ENCODE measurements at places on chromosomes 7 and 10.

DNA sequence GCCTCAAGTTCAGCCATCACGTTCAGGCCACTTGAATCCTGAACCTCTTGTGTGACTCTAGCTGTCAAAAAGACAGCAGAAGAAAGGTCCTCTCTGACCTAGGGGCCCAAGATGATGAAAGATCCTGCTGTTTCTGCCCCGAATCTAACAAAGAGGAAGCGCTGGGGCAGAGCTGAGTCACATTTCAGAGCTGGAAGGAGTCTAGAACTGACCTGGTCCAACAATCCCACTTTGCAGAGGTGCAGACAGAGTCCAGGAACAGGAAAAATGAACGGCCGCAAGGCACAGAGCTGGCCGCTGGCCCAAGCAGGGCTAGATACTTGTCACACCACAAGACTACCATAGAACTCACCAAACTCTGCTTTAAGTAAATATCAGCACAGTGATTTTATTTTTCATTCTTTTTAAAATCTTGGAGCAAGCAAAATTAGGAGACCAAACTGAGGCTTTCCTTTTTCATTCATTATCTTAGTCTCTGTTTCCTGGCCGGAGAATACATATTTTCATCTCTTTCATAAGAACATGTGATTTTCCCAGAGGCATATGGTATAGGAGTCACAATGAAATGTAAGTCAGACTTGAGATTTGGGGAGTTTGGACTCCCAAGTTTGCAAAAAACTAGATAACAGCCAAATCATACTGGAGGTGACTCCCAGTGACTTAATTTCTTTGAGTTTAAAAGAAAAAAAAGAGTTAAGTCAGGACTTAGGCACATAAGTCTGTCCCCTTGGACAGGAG, 52.8 kb downstream of the CHST15 start:
- peaks cover 7% of the 10 kb centered on the region for H3K27me3 ChIP-seq
- no peak overlapping the region for H3K27ac ChIP-seq
- DNase-seq = no peak
- no peak overlapping the region for H3K4me3 ChIP-seq
- H3K36me3 ChIP-seq = no peaks in the 10 kb centered on the region

GRCh38 chr7:54831644-54832095, 72.7 kb upstream of the SEC61G start:
- H3K27ac ChIP-seq = no peak overlapping the region
- no peaks in the 10 kb centered on the region for H3K4me1 ChIP-seq
- no peaks in the 10 kb centered on the region for H3K36me3 ChIP-seq
- no peak overlapping the region for H3K4me3 ChIP-seq

DNA sequence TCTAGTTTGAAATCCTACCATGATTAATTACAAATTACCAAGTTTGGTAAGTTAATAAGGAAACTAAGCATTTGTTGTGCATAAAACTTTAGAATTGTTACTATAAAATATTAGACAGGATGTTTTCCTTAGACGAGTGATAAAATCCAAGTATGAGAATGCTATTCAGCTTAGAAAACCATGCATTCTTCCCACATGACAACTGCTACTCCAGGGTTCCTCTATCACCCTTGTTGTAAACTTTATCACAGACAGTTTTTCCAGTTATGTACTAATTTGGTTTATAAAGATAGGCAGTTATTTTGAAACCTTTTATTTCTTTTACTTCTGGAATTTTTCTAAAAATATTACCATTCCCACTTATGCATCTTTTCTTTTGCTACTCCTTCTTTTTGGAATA, 52.0 kb downstream of the SIRT1 start:
- H3K4me1 ChIP-seq = no peaks in the 10 kb centered on the region
- H3K27ac ChIP-seq = no peak overlapping the region
- DNase-seq = no peak
- no peaks in the 10 kb centered on the region for H3K27me3 ChIP-seq
- no peak overlapping the region for H3K4me3 ChIP-seq
- peaks cover 67% of the 10 kb centered on the region for H3K36me3 ChIP-seq

DNA sequence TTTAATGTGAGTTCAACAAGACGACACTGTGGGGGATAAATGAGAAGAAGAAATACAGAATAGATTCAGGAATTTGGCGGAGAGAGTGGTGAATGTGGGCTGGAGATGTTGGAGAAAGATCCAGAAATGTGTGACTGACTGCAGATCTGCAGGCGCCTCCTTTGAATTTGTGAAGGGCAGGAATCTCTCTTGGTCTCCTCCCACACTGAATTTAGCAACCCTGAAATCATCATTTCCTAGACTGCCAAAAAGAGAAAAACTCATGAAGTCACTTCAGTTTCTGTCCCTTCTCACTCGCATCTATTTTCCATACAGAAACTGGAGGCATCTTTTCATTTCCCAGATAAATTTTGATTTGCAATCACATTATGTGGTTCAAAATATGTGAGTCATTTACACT, 128.7 kb downstream of the GNAI1 start:
- H3K4me3 ChIP-seq = no peak overlapping the region
- DNase-seq = no peak
- H3K36me3 ChIP-seq = no peaks in the 10 kb centered on the region
- H3K4me1 ChIP-seq = peaks cover 2% of the 10 kb centered on the region
- H3K27ac ChIP-seq = no peak overlapping the region
- no peaks in the 10 kb centered on the region for H3K27me3 ChIP-seq

DNA sequence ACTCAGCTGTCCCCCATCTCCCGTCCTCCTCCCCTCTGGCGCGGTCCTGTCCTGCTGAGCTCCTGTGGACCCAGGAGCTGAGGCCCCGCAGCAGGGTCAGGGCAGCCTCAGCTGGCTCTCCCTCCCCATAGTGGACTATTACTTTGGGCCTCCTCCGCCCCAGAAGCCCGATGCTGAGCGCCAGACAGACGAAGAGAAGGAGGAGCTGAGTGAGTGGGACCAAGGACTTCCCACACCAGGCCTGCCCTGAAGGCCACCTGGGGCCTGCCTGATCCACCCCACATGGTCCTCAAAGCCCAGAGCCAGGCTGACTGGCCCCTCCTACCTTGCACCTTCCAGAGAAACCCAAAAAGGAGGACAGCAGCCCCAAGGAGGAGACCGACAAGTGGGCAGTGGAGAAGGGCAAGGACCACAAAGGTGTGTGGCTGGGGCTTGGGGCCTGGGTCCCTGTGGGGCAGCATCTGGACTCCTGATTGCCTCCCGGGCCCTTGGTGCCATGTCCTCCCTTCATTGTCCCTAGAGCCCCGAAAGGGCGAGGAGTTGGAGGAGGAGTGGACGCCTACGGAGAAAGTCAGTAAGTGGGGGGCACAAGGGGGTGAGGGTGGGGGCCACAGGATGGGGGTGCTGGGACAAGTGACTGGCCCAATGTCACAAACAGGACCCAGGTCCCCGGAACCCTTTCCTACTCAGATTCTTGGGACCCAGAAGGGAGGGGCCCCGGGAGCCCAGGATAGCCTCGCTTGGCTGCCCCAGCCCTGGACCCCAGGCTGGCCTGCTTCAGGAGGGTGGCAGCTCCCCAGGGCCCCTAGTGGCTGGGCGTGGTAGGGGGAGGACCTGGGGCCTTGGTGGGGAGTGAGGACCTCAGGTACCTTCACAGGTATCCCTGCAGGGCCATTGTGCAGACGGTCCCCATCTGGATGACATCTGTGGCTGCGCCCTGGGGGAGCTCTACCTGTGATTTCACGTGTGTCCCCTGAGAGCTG, 4.9 kb downstream of the AEBP1 start:
- H3K4me1 ChIP-seq = peaks cover 12% of the 10 kb centered on the region
- H3K27me3 ChIP-seq = peaks cover 5% of the 10 kb centered on the region
- peaks cover 56% of the 10 kb centered on the region for H3K36me3 ChIP-seq
- no peak overlapping the region for H3K4me3 ChIP-seq
- no peak for DNase-seq

DNA sequence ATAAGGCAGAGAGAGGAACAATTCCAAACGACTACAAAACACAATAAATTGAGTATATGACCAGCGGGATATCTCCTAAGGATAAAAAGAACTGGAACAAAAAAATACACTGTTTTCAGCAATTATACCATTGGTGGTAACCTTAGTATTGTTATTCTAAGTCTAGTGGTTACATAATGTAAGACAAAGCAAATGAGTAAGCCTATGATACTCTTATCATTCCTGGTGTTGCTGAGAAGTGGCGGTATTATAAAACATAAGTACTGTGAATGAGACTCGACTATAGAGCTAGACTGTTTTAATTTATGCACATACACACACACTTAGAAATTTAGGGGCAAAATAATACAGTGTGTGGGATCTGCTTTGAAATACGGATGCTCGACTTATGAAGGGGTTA, 107.7 kb downstream of the NRBF2 start:
- H3K27ac ChIP-seq = peak overlapping the region; percentile 77
- no peak overlapping the region for H3K4me3 ChIP-seq
- DNase-seq = no peak
- H3K36me3 ChIP-seq = peaks cover 26% of the 10 kb centered on the region
- peaks cover 77% of the 10 kb centered on the region for H3K4me1 ChIP-seq
- H3K27me3 ChIP-seq = no peaks in the 10 kb centered on the region

DNA sequence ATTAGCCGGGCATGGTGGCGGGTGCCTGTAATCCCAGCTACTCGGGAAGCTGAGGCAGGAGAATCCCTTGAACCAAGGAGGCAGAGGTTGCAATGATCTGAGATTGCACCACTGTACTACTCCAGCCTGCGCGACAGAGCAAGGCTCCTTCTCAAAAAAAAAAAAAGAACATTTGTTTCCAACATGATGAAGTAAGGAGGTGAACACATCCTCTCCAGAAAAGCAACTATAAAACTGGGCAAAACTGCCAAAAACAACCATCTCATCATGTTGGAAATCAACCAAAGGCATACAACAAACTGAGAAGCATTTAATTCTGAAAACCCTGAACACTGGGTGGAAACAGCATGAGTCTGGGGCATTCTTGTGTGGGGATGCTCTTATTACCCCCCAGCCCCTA, 14.3 kb downstream of the PRTFDC1 start:
- peaks cover 6% of the 10 kb centered on the region for H3K4me1 ChIP-seq
- no peak overlapping the region for H3K27ac ChIP-seq
- DNase-seq = no peak
- H3K36me3 ChIP-seq = no peaks in the 10 kb centered on the region

- no peak for DNase-seq
- H3K27ac ChIP-seq = no peak overlapping the region
- H3K4me1 ChIP-seq = peaks cover 25% of the 10 kb centered on the region
- peaks cover 34% of the 10 kb centered on the region for H3K36me3 ChIP-seq
These were observed 24.0 kb downstream of the SRPK2 start for GRCh38 chr7:105364684-105365083.

GRCh38 chr7:5699467-5700384, 81.7 kb downstream of the RNF216 start:
- peak overlapping the region; percentile 56 for H3K4me3 ChIP-seq
- H3K36me3 ChIP-seq = peaks cover 76% of the 10 kb centered on the region
- peak overlapping the region; percentile 96 for H3K27ac ChIP-seq
- H3K27me3 ChIP-seq = no peaks in the 10 kb centered on the region
- peak; percentile 69 for DNase-seq

DNA sequence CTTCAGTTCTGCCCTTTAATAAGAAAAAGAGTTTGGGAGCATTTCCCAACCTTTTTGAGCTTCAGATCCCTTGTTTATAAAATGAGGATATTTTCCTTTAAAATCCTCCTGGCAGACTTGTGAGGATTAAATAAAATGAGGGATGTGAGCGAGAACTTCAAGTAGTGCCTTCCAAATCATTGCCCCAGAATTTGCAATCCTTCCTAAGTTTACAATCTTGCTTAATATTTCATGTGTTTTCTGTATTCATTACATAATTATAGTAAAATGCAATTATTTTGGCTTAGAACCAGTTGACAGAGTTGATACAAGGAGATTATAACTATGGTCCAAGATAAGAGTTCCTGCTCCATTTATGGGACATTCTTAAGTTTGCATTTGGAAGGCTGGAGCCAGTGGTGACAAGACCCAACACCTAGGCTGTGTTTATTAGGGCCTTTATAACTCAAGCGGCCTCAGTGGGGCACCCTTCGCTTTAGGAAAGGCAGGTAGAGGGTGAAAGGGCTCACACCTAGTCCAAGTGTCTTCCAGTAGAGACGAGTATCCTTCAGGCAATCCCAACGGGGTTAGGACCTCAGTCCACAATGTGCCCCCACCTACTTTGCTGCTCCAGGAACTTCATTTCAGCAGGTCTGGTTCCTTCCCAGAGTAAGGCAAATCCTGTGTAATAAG, 317.5 kb downstream of the WDR11 start:
- no peaks in the 10 kb centered on the region for H3K4me1 ChIP-seq
- DNase-seq = no peak
- H3K36me3 ChIP-seq = no peaks in the 10 kb centered on the region
- no peak overlapping the region for H3K4me3 ChIP-seq

DNA sequence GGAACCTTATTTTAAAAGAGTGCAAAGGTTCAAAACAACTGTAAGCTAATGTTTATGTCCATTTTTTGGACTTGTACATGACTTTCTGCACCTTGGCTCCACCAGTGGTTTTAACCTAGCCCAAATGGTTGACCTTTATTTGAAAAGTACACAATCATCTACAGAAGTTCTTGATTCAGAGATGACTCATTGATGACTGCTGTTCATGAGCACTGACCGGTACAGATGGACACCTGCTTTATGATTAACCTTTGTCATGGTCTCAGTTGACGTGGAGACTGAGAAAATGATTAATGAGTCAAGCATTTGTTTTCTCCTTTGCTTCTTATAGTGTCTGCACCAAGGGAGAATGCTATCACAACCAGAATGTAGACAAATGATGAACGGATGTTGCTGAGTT, 55.7 kb upstream of the PTER start:
- H3K4me1 ChIP-seq = no peaks in the 10 kb centered on the region
- peaks cover 5% of the 10 kb centered on the region for H3K27me3 ChIP-seq
- no peak for DNase-seq
- no peak overlapping the region for H3K4me3 ChIP-seq
- no peaks in the 10 kb centered on the region for H3K36me3 ChIP-seq
- H3K27ac ChIP-seq = no peak overlapping the region

DNA sequence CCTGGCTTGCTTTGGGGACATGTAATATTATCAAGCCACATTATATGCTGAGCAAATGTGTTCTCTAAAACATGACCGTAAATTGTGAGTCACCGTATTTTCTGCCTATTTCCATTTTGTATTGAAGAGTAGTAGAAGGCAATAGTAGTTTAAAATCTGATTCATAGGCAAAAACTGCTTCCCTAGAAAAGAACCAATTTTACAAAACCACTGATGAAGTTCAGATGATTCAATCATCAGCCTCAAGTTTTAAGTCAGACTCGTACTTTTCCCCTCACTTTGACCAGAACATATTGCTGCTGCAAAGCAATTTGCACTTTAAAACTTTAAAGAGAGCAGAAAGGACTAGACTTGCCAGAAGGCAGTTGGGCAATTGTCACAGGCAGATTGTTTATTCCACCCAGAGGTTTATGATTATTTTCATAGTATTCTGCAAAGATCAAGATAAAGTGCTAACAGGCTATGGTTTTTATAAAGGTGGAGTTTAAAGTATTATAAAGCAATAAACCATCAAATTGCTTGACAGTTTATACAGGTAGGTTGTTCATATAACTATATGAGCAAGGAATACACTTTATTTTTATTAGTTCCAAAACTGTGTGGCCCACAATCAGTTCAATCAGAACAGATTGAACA, 168.2 kb downstream of the ETV1 start:
- H3K36me3 ChIP-seq = no peaks in the 10 kb centered on the region
- DNase-seq = no peak
- H3K27ac ChIP-seq = no peak overlapping the region
- no peaks in the 10 kb centered on the region for H3K4me1 ChIP-seq
- no peak overlapping the region for H3K4me3 ChIP-seq

GRCh38 chr10:15363031-15363430, 8.1 kb downstream of the FAM171A1 start:
- H3K4me3 ChIP-seq = no peak overlapping the region
- no peaks in the 10 kb centered on the region for H3K36me3 ChIP-seq
- DNase-seq = no peak
- H3K27ac ChIP-seq = no peak overlapping the region

All from activated T-cell treated with anti-CD3 and anti-CD28 coated beads, Interleukin-2, amount 50 U/mL, for 24 hours (primary cell).